ENCODE measurements at places on chromosomes 2 and 18.

DNA sequence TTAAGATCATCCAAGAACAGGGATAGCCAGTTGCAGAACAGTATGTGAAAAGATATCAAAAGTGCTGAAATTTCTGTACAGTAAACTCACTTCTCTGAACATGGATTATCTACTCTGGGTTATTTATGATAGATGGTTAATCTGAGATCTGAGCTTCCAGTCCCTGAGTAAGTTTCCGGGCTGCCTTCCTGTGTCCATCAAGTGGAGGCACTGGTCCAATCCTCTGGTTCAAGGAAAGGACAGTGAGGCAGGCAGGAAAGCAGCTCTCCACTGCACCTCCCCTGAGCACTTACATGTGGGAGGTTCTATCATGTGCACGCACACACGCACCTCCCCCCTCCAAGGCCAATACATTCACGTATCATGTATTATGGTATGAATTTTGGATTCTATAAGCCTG is 32.5 kb downstream of the GPR45 start:
- no peak for DNase-seq

DNA sequence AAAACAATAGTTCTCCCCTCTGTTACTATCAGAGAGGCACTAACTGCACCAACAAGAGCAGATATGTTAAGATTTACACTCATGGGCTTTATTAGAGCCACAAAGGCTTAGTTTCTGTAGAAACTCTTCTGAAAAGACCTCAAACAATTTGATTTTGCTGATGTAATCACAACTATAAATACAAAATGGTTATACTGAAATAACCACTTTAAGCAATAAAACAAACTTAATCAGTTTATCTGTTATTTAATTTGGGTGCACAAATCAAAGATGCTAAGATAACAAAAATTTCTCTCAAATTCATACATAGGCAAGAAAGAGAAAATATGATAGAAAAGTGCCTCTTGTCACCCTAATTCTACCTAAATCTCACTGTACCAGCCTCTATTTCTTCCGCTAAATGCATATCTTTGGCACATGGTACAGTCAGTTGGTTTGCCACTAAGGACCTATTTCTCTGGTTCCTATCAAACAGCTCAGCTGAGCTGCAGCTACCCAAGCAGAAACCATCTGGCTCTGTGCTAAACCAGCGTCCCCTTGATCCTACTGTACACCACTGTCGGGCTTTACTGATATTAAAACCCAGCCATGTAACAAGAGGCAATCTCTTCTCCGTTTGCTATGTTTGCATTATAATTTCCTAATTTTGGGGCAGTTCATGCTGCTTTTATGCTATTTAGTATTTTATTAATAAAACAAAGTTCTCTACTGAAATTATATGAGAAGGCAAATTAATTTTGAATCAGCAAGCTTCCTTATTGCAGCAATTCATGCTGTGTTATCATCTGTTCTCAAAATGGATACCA is 60.1 kb downstream of the CWC22 start:
- no peak for DNase-seq

DNA sequence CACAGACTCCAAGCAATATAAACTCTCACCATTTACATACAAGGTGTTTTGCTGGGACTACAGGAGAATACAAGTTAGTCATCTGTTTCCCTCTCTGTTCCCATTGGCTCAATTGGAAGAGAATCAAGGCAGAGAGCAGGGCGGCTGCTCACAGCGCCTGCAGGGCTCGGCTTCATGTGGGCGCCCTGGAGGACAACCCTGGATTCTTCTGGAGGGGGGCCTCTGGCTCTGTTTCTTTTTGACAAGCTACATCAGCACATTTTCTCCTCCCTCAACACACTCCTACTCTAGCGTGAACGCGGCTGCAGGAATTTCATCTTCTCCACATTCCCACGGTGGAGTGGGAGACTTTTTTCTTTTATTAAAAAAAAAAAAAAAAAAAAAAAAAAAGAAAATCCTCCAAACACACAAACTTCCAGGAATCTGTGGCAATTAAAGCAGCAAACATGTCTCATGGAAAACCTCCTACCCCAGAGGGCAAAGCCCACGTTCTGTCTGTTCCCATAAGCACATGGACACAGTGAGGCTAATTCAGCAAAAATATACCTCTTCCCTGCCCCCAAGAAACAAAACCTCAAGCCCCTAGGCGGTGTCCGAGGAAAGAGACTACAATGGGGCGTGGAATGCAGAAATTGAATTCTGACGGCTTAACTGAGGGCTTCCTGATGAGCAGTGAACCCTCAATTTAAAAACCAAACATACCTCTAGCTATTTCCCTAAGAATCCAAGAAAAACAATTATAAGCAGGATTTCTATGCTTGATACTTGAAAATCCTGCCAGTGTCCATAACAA is 50.6 kb downstream of the PARD6G start:
- DNase-seq = no peak

DNA sequence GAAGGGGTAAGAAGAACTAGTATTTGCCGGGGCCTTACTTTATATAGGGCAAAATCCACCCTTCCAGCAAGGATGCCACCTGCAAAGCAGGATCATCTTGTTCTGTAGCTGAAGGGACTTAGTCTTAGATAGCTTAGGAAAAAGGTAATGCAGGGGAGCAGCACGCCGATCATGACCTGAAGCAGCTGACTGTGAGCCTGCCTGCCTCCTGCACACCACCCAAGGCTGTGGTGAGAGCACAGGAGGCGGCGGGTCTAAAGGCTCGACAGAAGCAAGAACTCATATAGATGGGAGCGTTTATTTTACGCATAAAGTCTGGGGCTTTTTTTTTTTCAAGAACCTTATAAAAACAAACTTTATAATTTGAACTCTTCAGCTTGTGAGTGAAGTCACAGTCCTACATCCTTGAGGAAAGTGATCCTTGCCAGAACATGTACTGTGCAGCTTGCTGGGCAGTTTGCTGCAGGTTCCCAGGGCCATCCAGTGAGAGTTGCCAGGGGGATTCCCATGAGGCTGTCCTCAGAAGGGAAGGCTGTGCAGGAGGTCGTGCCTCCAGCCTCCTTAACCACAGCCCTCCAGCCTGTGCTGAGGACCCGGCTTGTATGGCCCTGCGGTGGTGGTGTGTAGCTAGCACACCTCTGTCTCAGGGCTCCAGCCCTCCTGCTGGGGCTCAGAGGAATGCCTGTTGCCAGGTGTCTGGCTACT is 92.1 kb downstream of the RNF144A start:
- DNase-seq = no peak

GRCh38 chr2:234911271-234911670 is 40.5 kb upstream of the SH3BP4 start:
- DNase-seq = no peak

DNA sequence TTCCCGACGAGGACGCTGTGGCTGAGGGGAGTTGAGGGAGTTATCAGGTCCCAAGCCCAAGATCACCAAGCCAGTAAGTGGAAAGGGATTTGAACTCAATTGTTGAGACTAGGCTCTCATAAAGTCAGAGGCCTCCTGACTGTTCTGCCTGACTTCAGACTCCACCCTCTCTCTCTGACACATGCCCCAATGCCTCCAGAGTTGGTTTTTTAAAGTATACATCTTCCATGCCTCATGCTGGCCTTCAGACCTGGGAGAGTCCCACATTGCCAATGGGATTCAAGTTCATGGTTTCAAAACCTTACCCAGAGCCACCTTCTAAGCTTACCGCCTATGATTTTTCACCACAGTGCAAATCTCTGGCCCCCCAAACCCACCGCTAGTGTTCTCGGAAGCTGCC is 100.8 kb downstream of the RTN4 start:
- DNase-seq = no peak

- DNase-seq = no peak
These were observed 14.6 kb upstream of the ARMC9 start for GRCh38 chr2:231183851-231184250.

DNA sequence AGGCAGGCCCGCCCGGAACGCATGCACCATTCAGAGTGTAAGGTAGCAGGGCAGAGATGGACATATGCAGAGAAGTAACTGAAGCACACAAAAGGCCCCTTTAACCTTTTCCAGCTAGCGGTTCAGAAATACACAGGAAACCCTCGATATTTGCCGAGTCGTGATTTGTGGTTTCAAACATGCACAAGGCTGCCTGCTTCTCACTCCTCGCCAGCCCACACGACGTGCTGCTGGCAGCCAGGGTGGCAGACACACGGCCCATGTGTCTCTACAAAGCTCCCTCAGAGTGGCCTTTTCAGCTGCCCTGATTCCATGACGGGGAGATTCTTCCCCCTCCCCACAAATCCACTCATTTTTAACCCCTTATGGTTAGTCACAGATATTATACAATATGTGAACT is 23.6 kb downstream of the ZBTB7C start:
- DNase-seq = no peak

DNA sequence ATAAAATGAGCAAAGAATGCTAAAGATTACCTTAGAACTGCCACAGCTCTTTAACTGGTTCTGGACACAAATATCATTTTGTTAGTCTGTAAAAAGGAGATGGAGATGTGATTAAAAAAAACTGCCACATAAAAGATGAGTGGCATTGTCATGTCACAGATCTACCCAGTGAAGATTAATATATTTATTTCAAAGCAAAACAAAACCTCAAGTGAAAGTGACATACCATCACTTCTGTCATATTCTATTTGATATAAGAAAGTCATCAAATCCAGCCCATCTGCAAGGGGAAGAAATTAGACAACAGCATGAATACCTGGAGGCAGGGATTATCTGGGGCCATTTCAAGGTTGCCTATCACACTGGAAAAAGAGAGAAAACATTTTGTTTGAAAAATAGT is 417.6 kb upstream of the LRRTM4 start:
- no peak for DNase-seq

- DNase-seq = no peak
These were observed 110.2 kb upstream of the PIEZO2 start for GRCh38 chr18:11259469-11260150.

DNA sequence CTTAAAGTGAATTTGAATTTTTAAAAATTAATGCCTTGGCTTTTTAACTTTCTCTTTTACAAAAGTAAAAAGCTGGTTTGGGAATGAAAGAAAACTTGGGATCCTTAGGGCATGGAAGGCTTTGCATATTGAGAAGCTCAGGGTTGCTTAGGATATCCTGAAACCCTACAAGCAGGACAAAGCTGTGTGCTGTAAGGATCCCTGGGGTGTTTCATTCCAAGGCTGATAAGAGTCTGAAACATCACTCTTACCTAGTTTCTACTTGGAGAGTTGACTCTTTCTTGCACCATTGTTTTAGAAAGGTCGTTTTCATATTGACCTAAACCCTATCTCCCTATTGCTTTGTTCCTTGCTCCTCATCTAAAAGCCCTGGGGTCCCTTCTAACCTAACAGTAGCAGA is 325.9 kb upstream of the NT5C1B start:
- DNase-seq = no peak

DNA sequence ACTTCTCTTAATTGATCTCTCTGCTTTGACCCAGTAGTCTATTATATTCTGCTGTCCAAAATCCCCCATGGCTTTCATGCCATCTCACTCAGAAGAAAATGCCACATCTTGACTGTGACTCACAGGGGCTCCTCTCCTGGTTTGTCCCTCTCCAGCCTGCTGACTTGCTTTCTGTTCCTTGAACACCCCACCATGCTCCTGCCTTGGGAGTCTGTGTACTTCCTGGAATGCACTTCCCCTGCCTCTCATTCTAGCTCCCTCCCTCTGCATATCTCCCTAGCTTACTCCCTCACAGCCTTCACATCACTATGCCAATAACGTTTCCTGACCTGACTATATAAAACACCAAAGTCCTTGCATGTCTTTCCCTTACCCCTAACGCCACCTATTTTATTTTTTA is 167.2 kb downstream of the TRIB2 start:
- no peak for DNase-seq

- peak; percentile 46 for DNase-seq
These were observed 89.4 kb downstream of the DGKD start for GRCh38 chr2:233443511-233444183.

DNA sequence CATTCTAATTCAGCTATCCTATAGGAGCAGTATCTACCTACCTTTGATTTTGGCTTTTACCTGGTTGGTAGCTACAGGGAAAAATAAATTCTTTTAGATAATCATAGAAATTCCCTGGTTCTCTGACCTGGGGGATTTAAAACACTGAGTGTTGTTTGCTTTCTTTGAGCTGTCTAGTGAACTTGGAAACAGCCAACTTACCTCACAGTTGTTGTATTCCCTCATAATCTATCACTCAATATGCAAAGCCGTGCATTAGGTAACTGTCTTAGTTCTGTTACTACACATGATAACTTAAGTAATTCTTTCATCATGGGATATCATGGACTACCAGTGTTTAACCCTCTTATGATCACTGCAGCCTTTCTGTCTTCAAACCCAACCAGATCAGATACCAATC is 127.8 kb downstream of the TTC27 start:
- no peak for DNase-seq

DNA sequence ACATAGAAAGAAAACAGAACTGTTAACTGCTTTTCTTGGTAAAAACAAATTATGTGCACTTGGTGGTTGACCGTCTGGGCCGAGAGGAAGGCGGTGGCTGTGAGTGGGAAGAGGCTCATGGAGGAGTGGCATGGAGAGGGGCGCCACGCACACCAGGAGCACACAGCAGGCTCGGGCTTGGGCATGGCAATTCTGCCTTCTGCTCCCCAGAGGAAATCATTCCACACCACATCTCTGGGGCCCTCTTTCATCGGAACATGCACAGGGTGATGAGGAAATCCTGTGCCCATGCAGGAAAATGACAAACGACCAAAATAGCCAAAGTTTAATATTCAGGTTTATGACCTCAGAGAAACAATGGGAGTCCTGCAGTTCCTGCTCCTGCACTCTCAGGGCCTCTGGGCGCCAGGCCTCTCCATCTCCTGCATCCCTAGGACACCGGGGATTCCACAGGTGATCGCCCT is 26.4 kb downstream of the WDFY1 start:
- DNase-seq = no peak

- DNase-seq = no peak
These were observed 1.7 kb upstream of the USP14 start for GRCh38 chr18:156514-157230.

- DNase-seq = no peak
These were observed 116.1 kb upstream of the SH3BP4 start for GRCh38 chr2:234835738-234836137.

Measured in COR-L47 (cell line).